ENCODE measurements at places on chromosomes 3 and 15. TPM values are rescaled to one million over a fixed set of nuclear protein-coding genes. Genes with fewer than 3 reads are reported as not detected.

Gene GOLGA6L10
- polyA plus RNA-seq = not detected

Gene PPIB
- 887 TPM for polyA plus RNA-seq

GRCh38 chr3:194097141-194097882 lies 38.6 kb upstream of the HES1 start:
- no peak for DNase-seq

DNA sequence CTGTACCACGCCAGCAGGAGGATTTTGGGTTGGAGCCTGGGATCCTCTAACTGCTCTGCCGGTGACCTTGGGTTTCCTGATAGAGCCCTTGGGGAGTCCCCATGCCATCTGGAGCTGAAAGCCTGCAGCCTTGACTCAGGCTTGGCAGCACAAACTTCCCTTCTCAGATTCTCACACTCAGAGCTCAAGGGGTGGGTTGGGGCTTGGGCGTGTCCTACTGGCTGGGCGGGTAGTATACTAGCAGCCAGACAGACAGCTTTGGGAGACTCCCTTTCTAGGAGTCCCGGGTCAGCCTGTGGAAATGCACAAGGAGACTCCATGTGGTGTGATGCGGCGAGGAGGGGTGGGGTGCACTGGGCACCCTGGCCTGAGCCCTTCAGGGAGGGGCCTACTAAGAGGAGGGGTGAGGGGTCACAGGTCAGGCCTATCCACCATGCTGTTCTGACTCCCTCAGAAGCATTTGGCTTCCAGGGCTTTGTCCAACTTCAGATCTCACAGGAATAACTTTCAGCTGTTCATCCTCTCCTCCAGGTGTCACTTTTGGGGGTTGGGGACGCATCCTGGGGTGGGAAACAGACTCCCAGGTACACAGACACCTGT lies 21.6 kb upstream of the PLXNA1 start:
- DNase-seq = no peak

GRCh38 chr3:4438296-4438695 lies 28.8 kb downstream of the SUMF1 start:
- no peak for DNase-seq

GRCh38 chr3:123055352-123055751 lies 11.5 kb upstream of the PDIA5 start:
- DNase-seq = no peak

DNA sequence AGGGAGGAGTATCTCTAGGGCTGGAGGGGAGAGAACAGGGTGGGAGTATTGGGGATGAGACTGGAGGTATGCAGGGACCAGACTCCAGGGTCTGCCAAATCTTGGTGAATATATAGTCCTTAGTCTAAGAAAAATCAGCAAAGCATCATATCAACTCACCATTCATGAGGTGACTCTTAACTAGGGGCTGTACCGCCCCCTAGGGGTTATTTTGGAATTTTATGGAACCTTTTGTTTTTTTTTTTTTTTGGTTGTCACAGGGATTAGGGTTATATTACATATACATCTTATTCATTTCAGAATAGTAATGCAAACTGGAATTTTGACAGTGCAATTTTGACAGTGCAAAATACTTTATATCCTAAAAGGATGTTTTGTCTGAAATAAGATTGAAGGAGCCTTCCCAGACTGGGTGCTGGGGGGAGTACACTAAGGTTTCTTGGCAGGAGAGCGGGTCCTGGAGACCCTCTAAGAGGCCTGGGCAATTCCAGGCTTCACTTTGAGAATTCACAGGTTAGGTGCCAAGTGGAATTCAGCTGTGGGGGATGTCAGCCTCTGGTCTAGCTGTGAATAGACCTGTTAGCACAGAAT lies 7.5 kb downstream of the CMTM7 start:
- DNase-seq = peak; percentile 85

GRCh38 chr3:45968149-45968548 lies 24.9 kb downstream of the CXCR6 start:
- no peak for DNase-seq

DNA sequence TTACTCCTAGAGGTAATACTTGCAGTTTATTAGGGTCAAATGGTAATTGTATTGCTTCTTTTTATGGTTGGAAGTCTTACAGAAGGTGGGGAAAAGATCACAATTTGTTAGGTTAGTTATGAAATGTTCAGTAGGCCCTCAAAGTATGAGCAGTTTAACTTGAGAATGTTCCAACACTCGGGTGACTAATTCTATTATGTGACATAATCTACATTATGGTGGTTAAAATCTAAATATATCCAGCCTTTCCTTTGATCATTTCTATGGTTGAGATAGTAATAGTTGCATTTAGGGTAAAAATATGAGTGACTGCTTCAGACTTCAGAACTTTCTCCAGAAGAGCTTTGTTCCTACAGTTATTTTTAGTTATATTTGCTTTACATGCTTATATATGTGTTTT lies 19.6 kb upstream of the FBXO22 start:
- DNase-seq = no peak

- no peak for DNase-seq
These were observed 64.0 kb upstream of the AKAP13 start for GRCh38 chr15:85316244-85316934.

All from GM23338 (cell line).